Tibial nerve (tissue), 4 donors: ENCODE measurements at places on chromosomes 4 and X. TPM values are rescaled to one million over a fixed set of nuclear protein-coding genes. Genes with fewer than 3 reads are reported as not detected.

REST gene
- total RNA-seq = 38.7 TPM

MOSPD2 gene
- 33.4 TPM for total RNA-seq

DNA sequence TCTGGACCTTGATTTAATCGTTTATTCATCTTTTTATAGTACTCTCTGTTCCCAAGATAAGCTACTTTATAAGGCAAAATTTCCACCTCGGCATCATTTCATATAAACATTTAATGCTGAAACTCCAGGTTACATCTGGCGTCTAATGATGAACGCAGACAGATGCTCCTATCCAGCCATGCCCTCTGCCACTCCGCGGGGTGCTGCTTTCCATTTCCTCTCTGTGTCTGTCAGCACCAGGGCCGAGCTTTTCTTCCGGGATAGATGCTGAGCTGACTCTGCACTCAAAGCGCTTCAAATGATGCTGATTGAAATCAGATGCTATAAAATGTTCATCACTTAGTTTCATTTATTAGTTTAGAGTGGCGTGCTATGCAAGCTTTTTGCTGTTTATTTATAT is 80.5 kb upstream of the HELT start:
- DNase-seq = no peak

GRCh38 chr4:4225915-4226605 is 669 bp downstream of the OTOP1 start:
- DNase-seq = no peak

NWD2 gene
- total RNA-seq = 1.1 TPM

FAM149A gene
- 10.4 TPM for total RNA-seq

DNA sequence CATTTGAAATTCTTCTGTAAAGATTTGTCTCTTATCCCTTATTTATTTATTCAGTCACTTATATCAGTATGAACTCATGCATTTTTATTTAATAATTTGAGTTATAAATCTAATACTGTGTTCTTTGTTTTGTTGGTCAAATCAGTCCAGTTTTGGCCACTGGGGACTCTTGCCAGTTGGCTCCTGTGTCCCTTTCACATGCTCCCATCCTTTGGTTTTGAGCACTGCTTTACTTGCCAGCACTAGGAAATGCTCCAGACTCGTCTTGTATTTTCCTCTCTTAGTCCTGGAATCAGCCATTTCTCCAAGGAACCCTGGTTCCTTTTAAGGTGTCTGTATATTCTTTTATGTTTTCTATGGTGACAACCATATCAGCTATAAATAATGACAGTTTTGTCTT is 28.1 kb downstream of the KANTR start:
- no peak for DNase-seq

CFAP47 gene
- total RNA-seq = not detected

- no peak for DNase-seq
These were observed 62.8 kb upstream of the EGFL6 start for GRCh38 chrX:13506574-13506973.

GRCh38 chr4:30722359-30723200 is 2.4 kb downstream of the PCDH7 start:
- no peak for DNase-seq

SPANXD gene
- not detected for total RNA-seq

DNA sequence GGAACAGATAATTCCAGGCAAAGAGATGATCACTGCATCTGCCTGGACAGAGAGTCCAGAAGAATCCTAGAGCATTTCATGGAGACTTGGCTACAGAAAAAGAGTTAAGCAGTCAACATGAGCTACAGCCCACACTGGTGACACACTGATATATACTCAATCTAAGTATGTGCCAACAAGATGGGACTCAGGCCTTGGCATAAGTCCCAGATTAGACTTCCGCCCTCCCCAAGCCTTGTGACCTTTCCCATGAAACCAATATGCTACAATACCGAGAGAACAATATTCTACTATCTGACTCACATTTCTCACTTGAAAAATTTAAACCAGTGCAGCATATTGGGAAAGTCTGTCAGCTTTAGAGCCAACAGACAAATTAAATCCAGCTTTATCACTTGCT is 65.7 kb upstream of the SLITRK2 start:
- no peak for DNase-seq
